ENCODE measurements at places on chromosomes 2 and 18. TPM values are rescaled to one million over a fixed set of nuclear protein-coding genes. Genes with fewer than 3 reads are reported as not detected.

The IFIH1 gene
- total RNA-seq = 3.9 TPM

The UGT1A4 gene
- total RNA-seq = not detected

The ST8SIA5 gene
- total RNA-seq = not detected

The RUFY4 gene
- total RNA-seq = not detected

The LOXHD1 gene
- not detected for total RNA-seq

The ZNF892 gene
- total RNA-seq = 0.18 TPM

The NEU2 gene
- total RNA-seq = not detected

The ZNF407 gene
- 5.8 TPM for total RNA-seq

The IL36B gene
- total RNA-seq = not detected

The MFF gene
- total RNA-seq = 117 TPM

The PCARE gene
- not detected for total RNA-seq

The ELOA2 gene
- total RNA-seq = not detected

All from cardiac atrium fibroblast (primary cell).